ACHN (cell line): ENCODE measurements at places on chromosomes 3 and 15.

GRCh38 chr3:72244396-72244795 lies 459.4 kb upstream of the PROK2 start:
- DNase-seq, result no peak

GRCh38 chr3:51983578-51984268 lies 388 bp downstream of the ACY1 start:
- DNase-seq, result no peak

- DNase-seq, result no peak
These were observed 1020.5 kb downstream of the OTOL1 start for GRCh38 chr3:162517110-162517509.

GRCh38 chr3:169170456-169170855 lies 493.1 kb downstream of the MECOM start:
- DNase-seq, result no peak
